ENCODE measurements at places on chromosomes 3 and 15.
A peak's percentile ranks its signal among the peaks of the same experiment; 100 is the strongest.

GRCh38 chr3:51681453-51681852 is 10.4 kb downstream of the TEX264 start:
- no peak for DNase-seq

DNA sequence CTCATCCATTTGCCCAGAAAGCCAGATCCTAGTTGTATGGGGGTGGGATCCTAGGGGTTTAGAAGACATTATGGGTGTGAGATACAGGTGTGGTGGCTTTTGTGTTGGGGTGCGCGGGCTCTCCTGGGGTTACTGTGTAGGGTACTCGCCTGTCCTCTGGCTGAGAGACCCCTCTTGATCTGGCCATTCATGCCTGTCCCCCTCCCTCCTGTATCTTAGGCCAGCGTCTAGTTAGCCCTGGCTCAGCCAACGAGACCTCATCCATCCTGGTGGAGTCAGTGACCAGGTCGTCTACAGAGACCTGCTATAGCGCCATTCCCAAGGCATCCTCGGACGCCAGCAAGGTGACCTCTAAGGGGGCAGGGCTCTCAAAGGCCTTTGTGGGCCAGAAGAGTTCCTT is 41.4 kb downstream of the DNASE1L3 start:
- no peak for DNase-seq

DNA sequence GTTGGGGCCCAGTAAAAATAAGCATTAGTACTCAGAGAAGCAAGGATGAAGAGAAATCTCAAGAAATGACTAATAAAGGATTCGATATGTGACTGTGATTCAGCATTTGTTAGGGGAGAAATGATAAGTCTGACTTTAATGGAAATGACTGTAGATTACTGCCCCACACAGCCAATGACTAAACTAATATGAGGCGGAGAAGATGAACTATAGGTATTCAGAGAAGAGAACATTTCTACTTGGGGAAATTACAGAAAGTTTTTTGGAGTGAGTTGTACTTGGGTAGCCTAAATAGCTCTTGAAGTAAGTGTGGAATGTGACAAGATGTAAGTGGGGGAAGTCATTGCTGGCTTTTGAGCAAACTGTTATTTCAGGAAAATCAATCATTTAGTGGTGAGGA is 380.0 kb downstream of the PDCD6IP start:
- DNase-seq, result no peak

DNA sequence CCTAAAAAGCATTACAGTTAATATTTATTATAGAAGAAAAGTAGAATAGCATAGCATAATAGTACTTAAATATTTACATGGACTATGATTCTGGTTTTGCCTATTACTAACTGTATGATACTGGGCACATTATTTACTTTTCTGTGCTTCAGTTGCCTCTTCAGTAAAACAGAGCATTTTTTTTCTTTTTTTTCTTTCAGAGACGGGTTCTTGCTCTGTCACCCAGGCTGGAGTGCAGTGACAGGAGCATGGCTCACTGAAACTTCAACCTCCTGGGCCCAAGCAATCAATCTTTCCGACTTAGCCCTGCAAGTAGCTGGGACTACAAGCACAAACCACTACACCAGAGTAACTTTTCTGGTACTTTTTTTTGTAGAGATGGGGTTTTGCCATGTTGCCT is 47.0 kb downstream of the GYG1 start:
- DNase-seq, result no peak

DNA sequence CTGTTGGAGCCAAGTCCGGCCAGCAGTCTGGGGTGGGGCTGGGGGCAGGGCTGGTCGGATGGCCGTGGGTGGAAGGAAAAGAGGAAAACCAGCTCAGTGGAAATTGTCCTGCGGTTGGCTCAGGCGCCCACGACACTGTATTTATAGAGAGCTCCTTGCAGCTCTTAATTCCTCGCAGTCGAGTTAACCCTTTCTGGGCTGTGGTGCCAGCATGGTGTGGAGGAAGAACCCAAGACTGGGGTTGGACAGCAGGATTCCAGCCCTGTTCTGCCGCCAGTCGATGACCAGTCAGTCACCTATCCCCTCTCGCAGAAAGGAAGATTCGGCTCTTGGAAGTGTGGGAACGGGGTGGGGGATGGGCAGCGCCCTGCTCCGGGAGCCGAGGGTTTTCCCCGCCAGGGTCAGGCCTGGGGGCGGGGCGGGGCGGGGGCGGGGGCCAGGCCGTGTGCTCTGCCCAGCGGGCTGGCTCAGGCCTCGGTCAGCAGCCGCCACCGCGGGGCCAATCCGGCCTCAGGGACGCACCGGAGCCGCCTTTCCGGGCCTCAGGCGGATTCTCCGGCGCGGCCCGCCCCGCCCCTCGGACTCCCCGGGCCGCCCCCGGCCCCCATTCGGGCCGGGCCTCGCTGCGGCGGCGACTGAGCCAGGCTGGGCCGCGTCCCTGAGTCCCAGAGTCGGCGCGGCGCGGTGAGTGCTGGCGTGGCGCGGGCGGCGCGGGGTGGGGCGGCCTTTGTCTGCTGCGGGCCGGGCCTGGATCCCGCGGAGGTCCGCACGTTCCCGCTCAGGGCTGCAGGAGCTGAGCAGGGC is at the start of gene CD276:
Gene CD276, plus strand, starts transcription at position 607 of the 804 bp plus-strand sequence. CDS start 15,257 bp downstream, outside the sequence.
- DNase-seq, result peak; percentile 78

DNA sequence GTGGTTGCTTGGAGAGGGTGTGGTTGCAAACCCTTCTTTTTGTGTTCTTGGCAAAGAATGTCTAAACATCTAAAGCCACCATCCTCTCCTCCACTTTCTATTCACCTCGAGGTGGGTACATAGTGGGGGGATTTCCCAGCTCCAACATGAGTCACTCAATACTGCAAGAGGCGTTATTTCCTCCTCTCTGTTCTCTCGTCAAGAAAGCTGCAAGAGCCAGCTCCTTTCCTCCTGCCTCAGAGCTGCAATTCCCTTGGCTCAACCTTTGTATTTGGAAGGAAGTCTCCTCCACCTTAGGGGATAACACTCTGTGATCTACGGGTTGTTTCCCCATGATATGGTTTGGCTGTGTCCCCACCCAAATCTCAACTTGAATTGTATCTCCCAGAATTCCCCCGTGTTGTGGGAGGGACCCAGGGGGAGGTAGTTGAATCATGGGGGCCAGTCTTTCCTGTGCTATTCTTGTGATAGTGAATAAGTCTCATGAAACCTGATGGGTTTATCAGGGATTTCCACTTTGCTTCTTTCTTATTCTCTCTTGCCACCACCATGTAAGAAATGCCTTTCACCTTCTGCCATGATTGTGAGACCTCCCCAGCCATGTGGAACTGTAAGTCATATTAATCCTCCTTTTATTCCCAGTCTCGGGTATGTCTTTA is 138.4 kb downstream of the PLCL2 start:
- peak; percentile 32 for DNase-seq

DNA sequence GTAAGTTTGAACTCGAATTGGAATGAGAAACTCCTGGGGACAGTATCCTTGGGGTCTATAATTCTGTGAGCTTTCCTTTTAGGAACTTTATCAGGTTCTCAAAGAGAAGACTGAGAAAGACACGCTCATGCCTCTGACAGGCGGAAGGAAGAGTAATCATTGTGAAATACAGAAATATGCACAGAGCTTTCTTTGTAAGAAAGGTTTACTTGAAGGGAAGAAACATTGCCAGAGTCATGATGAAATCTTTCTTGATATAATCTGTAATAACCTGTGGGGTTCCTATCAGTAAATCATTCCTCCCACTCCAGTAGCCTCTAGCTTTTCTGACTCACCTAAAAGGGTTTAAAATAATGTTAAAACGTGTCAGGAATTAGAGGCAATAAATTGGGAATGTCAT is 83.6 kb upstream of the CCDC39 start:
- no peak for DNase-seq

DNA sequence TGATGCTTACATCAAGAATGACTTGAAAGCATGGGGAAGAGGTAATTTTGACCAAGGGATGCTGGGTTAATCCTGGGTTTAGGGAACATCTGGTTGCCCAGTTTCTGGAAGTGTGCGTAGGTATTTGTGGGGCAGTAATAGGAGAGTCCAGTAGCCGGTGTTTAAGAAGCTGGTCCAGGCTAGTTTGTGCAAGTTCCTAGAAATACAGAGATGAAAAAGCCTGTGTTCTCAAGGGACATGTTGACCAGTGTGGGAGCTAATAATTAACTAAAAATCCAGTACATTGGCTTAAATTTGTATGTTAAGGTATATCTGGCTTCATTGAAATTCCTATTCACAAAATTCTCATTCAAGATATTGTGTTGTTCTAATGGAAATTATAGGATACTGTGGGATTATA is 51.2 kb downstream of the UBE2E2 start:
- no peak for DNase-seq

- DNase-seq, result no peak
These were observed 25.2 kb downstream of the ARPP21 start for GRCh38 chr3:35664460-35664919.

- no peak for DNase-seq
These were observed 3.7 kb downstream of the HRG start for GRCh38 chr3:186669378-186670084.

DNA sequence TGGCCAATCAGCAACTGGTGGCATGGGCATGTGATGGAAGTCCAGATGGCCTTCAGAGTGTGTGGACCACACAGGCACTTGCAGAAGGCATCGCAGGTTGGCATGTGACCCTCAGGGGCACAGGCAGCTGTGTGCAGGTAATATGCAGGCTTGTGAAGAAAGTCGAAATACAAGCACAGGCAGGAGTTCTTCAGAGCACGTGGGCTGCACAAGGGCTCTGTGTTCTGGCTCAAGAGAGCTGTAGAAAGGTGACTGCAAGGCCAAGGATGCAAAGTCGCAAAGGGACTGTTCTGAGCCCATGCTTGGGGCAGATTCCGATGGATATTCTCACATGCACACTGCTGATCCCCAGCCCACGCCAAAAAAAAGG is 8.3 kb downstream of the LRRC2 start:
- DNase-seq, result no peak

DNA sequence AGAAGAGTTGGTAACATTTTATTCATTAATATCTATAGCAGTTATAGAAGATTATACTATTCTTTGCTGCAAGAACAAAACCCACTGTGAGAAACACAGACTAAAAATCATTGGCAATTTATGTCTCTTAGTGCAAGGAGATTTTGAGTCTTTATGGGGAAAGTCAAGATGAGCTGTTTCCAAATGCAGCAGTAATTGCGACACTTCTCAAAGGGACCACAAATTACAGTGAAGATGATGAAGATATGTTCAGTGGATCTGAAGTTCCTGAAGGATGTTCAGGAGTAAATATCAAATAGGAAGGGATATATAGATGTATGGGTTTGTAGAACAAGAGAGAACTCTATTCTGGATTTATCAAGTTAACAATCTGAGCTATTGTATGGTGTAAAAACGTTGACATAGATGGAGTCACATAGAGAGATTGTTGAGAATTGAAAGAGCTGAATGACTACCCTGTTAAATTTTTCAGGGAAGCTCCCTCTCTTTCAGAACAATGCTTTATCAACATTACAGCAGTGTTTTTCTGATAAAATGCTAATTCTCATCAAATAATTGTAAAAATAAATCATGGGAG is 71.8 kb downstream of the DTWD1 start:
- DNase-seq, result no peak

- peak; percentile 79 for DNase-seq
These were observed 63.5 kb upstream of the KLF13 start for GRCh38 chr15:31262901-31263671.

DNA sequence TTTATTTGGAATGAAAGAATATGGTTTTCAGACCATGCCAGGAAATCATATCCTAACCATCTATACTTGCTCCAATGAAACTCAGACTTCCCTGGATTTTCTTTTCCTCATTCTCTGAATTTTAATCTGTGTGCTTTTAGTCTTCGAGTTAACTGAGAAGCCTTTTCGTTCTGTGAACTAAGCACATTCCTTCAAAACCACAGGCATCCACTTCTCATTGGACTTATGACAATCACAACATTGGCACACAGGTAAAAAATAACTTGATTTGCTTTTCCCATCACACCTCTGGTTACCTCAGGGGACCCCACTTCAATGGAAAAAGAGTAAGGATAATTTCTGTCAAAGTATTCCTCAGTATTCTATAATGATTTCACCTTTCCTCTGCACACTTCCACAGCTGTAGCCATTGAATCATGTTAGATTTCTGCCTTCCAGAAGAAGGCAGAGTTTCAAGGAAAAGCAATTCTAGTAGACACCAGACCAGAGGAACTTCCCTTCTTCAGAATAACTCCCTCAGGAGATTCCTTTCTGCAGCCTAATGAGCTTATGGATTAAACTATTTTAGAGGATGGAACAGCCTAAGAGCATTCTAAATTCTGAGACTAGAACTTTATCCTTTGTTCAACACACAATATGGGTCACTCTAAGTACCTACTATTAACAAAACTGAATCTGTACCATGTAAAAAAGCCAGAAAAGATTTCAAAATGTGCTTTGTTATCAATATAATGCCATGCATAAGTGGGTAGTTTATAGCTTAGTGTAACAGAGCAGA is 15.9 kb downstream of the COMMD2 start:
- no peak for DNase-seq

GRCh38 chr3:158453865-158454264 is 117.1 kb upstream of the MLF1 start:
- DNase-seq, result no peak

- DNase-seq, result no peak
These were observed 25.9 kb downstream of the RAD18 start for GRCh38 chr3:8937064-8938020.

- DNase-seq, result no peak
These were observed 37.6 kb upstream of the RHCG start for GRCh38 chr15:89533861-89534544.

DNA sequence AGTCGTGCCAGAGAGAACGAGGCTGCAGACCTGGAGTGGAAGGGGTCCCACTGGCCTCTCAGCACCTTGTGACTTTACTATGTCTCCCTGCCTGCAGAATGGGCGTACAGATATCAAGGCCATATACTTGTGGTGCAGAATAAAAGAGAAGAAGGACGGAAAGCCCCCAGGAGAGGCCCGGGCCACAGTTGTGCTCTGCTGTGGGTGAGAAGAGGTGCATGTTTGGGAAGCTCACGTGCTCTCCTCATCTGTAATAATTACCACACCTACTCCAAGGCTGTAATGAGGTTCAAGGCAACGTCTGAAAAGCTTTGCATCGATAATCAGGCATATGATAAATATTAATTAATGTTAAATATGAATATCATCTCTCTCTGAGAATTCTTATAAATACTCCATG is 58.0 kb downstream of the MGLL start:
- DNase-seq, result no peak

DNA sequence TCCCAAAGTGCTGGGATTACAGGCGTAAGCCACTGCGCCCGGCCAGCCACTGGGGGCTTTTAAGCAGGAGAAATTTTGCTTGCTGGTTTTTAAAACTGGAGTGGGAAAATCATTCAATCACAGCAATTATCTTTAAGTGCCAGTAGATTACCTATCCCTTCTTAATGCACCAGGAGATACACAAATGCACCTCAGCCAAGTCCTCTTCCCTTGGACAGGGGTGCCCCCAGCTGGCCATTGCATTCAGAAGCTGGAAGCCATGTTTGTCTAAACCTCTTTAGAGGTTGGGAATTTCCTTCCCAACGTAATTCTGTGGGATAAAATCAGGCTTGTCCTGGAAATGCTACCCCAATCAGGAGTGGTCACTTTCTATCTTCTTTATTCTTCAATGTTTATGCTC is 26.6 kb downstream of the MIX23 start:
- DNase-seq, result peak; percentile 47

- DNase-seq, result no peak
These were observed 190.7 kb downstream of the RORA start for GRCh38 chr15:61038387-61038786.

GRCh38 chr3:143351895-143352608 is 232.5 kb downstream of the CHST2 start:
- DNase-seq, result no peak

All from GM10248 (cell line).